NCI-H2171 treated with DMSO at 0.1 percent for 48 hours (cell line): ENCODE measurements at places on chromosomes 6 and 20.
A peak's percentile ranks its signal among the peaks of the same experiment; 100 is the strongest.

GRCh38 chr20:10925767-10926166 lies 252.0 kb upstream of the JAG1 start:
- DNase-seq, result no peak

DNA sequence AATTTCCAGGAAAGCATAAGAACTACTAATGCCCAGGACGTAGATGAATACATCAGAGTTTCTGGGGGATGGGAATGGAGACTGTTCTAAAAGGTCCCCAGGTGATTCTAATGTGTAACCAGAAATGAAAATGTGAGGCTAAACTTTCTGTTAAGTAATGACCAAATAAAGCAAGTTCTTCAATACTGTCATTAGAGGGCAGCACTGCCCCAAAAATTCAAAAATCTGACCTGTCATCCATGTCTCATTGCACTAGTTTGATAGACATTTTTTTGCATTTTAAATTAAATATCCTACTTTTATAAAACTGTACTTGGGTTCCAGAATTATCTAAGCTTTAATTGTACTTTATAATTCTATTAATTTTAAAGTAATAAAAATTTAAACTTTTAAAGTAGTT lies 94.9 kb downstream of the RFX6 start:
- peak; percentile 40 for DNase-seq

DNA sequence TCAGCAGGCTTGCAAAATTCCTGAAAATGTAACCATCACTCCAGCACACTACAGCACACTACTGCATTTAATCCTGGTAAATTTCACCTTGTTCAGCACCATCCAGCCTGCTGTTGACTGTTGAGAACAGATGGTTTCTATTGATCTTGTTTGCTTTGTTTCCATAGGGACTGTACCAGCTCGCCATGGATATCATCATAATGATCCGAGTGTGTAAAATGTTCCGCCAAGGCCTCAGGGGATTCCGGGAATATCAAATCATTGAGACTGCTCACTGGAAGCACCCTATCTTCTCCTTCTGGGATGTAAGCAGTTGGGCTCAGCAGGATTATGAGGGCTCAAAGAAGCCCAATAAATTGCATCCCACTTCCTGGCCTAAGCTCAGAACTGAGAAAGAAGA lies 4.1 kb downstream of the CNBD2 start:
- peak; percentile 100 for DNase-seq

DNA sequence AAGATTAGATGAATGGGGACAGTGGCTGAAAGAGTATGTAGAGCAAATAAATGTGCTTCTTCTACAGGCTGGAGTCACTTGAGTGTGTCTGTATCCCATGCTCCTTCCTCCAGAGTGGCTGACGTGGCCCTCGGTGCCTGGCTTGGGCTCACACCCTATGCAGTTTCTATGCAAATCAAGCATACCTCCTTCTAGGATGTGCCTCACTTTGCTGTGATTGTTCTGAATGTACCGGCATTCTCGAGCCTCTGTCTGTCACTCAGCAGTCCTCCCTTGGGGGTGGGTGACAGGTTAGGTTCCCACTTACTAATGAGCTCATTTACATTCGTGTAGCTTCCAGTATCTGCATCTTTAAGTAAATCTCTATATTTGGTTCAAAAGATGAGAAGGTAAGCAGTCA lies 55.1 kb upstream of the HDDC2 start:
- no peak for DNase-seq

- peak; percentile 82 for DNase-seq
Measured at GRCh38 chr20:63402860-63403220, 41.7 kb upstream of the CHRNA4 start.

GRCh38 chr20:45842169-45842812 lies 8.7 kb downstream of the SNX21 start:
- no peak for DNase-seq

- no peak for DNase-seq
Measured at GRCh38 chr6:150934380-150934779, 68.9 kb downstream of the MTHFD1L start.

DNA sequence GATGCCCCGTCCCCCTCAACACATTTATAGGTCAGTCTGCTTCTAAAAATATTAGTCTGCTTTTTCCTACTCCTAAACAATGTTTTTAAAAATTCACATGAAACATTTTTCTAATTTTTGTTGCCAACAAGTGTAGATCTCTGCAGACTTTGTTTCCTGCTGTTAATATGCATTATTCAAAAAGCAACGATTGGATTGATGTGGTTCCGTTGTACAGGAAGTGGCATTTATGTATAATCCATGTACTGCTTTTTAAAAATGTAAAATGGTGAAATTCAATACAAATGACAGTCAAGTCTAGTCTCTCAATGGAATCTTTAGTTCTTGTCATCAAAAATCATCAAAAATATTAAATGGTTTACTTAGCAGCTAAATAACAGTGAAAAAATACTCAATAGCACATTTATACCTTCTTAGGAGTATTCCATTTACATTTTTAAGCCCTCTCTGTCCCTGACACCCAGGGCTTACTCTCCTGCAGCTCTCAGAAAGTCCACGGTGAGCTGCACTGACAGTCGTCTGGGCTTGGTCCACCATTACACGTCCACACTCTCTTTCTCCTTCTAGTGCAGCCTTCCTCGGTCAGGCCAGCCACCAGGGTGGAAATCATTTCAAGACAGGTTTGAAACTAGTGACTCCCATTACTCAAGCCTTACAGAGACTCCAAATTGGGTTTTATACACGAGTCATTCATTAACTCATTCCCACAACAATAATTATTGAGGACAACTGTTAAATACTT lies 211.5 kb downstream of the TMEM200A start:
- DNase-seq, result no peak

GRCh38 chr6:139800837-139801236 lies 426.4 kb upstream of the CITED2 start:
- no peak for DNase-seq

- DNase-seq, result no peak
Measured at GRCh38 chr6:87136963-87137362, 18.4 kb upstream of the ZNF292 start.

GRCh38 chr6:73028124-73028766 lies 197.1 kb downstream of the KHDC1L start:
- no peak for DNase-seq

DNA sequence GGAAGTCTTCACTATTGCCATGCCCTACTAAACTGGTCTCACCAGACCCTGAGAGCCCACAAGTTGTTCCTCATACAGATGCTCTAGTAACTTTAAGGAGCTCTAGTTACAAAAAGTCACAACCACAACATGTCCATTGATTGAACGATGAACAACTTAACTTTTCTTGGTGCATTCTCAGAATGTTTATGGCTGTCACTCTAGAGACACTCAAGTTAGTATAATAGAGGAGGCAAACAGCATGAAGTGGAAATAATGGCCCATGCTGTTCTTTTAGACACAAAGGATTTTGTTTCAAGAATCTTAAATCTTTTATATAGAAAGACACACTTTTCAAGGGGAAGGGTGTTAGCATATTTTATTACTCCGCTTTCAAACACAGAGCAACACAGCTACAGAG lies 934.4 kb downstream of the HACE1 start:
- DNase-seq, result no peak

DNA sequence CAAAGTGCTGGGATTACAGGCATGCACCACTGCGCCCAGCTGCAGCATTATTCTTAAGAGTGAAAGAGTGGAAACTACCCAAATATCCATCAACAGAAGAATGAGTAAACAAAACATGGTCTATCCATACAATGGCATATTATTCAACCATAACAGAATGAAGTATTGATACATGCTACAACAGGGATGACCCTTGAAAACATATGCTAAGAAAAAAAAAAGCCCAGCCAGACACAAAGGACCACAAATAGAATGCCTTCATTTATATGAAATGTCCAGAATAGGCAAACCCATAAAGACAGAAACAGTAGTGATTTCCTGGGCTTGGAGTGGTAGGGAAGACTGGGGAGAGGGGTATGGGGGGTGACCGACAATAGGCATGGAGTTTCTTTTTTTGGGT lies 7.1 kb downstream of the TUBB2B start:
- no peak for DNase-seq

GRCh38 chr6:129667034-129667433 lies 42.9 kb downstream of the ARHGAP18 start:
- no peak for DNase-seq

DNA sequence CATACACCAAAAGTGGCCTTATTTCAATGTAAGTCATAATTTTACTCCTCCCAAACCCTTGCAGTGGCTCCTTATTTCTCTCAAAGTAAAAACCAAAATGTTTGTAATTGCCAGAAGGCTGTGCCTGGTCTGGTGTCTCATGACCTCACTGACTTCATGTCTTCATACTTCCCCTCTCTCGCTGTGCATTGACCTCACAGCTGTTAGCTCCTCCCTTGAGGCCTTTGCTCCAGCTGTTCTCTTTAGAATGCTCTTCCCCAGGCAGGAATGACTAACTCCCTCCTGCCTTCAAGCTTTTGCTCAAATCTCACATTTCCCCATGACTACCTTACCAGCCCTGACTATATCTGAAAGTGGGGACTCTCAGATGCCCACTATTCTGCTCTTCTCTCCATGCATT lies 83.3 kb downstream of the MTFR2 start:
- DNase-seq, result no peak

- no peak for DNase-seq
Measured at GRCh38 chr6:154933181-154933827, 61.8 kb upstream of the TIAM2 start.

DNA sequence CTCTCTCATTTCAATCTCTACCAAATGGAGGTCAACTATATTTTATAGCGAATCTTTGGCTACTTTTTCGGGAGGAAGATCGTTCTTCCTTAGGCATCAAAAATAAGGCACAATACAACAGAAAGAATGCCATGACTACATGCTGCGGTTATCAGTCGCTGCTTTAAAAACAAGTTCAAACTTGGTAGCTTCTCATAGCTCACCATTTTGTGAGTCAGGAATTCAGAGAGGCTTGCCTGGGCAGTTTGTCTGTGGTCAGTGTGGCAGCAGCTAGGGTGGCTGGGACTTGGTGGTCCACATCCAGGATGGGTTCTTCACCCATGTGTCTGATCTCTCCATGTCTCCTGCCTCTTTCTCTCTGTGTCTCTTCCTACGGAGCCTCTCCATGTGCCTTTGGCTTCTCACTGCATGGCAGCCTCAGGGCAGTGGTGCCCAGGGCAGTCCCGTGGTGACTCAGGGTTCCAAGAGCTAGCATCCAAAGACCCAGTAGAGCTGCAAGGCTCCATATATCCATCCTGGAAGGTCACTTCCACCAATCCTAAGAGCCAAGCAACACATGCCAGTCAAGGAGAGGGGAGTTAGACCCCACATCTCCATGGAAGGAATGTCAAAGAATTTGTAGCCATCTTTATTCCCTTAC lies 10.4 kb downstream of the SCML4 start:
- DNase-seq, result no peak

GRCh38 chr20:56411759-56412472 lies at the start of gene CASS4:
TSS of gene CASS4 (plus strand) at chr20:56412260. CDS start at chr20:56412459, 199 bp downstream.
- DNase-seq, result no peak

GRCh38 chr6:112210852-112211251 lies 43.5 kb downstream of the LAMA4 start:
- DNase-seq, result no peak

- DNase-seq, result no peak
Measured at GRCh38 chr6:4382362-4382853, 247.0 kb upstream of the ECI2 start.

GRCh38 chr6:152696522-152696921 lies 1.2 kb upstream of the MYCT1 start:
- DNase-seq, result no peak

- DNase-seq, result no peak
Measured at GRCh38 chr20:16205507-16205906, 367.7 kb downstream of the KIF16B start.

GRCh38 chr6:101445527-101445926 lies 52.0 kb downstream of the GRIK2 start:
- DNase-seq, result no peak

- DNase-seq, result peak; percentile 43
Measured at GRCh38 chr6:43181942-43182860, at the start of gene CUL9. TSS of gene CUL9 (plus strand) at chr6:43182196. CDS start at chr6:43184311, 2,115 bp downstream.

DNA sequence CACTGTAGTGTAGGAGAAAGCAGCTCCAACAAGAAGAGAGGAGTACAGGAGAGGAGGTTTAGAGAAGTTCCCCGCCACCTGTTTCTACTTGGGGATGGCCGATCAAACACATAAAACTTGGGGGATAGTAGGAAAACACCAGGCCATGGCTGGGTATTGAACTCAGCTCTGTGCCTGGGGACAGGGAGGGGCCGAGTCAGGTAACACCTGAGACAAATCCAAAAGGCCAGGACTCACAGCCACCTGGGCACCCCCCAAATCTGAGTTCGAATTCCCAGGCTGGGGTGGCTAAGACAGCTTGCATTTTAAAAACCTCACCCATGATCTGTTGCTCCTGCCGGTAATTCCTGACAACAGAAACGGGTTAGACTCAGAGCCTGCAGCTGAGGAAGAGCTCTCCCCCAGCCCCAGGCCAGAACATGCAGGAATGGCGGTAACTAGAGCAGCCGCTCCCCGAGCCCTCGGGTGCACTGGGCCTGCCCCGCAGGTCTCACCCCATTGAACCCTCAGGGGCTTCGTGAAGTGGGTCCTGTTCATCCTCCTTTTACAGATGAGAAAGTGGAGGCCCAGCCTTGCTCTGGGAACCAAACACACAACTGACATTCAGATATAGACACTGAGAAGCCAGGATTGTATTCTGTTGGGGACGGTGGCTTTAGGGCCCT lies 61.0 kb downstream of the TCP11 start:
- no peak for DNase-seq

- no peak for DNase-seq
Measured at GRCh38 chr6:168709991-168710390, 269.0 kb downstream of the SMOC2 start.

- DNase-seq, result no peak
Measured at GRCh38 chr6:28154357-28154756, 12.7 kb downstream of the ZKSCAN8 start.

DNA sequence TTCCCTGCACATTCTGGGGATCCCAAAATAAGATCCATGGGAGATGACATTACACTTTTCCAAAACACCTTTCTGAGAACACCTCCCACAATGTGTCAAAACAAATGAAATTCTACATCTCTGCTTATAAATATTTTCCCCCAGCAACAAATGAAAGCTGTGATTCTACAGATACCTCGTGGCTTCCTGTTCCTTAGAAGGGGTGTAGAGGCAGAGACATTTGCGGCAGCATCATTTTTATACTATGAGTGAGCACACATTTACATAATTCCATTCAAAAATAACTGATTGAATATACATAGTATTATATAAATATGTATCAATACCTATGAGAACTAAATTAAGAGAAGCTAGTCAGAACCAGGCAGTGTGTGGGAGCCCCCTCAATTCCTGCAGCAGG lies 213.9 kb upstream of the JARID2 start:
- DNase-seq, result no peak

GRCh38 chr6:37800703-37801604 lies 18.6 kb upstream of the ZFAND3 start:
- DNase-seq, result no peak

GRCh38 chr6:72936766-72937559 lies 288.3 kb downstream of the KHDC1L start:
- DNase-seq, result no peak
